NCI-H1930 (cell line): ENCODE measurements at places on chromosomes 3 and 15.

DNA sequence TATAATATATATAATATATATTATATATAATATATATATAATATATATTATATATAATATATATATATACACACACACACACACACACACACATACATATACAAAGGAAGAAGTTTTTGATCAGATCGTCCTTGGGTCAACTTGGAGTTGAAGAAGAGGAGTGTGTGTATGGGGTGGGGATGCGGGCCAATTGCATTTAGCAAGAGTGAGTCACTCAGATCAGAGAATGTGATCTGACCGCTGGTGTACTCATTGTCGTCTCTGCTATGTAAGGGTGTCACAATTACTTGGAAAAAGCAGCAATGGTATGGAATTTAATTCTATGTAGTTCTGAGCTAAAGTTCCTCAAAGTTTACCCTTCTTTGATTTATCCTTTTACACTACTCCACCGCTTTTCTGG, 4.6 kb upstream of the VGLL3 start:
- no peak for DNase-seq

DNA sequence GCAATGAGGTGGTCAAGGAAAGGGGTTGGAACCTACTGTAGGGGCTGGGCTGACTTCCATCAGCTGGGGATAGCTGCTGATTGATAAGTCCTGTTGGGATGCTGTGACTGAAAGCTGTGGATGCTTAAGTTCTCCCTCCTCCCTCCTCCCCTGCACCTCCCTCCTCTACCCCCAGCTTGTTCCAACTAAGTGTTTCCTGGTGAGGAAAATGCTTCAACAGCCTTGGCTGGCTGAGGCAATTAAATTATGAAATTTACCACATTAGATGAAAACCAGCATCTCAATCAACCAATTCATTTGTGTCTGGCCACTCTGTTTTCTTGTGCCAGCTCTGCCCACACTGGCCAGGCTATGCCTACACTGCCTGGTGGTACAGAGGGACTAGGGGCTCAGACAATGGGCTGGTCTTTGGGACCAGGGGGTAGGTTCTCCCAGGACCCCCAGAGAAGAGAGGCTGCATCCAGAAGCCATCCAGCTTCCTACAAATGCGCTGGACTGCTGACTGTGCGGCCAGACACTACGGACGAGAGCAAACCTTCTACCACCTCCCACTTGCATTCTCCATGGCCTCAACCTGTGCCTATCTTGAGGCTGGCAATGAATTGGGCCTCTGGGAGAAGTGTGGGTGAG, 2.5 kb downstream of the KLHL25 start:
- no peak for DNase-seq

GRCh38 chr15:40958146-40958545, 4.9 kb downstream of the CHAC1 start:
- no peak for DNase-seq

GRCh38 chr15:100384108-100384410, 42.3 kb upstream of the ADAMTS17 start:
- DNase-seq = no peak

- no peak for DNase-seq
Observed at GRCh38 chr3:112372396-112372795, 39.4 kb downstream of the CD200 start.

GRCh38 chr3:183909030-183909600, 24.4 kb upstream of the PARL start:
- no peak for DNase-seq

DNA sequence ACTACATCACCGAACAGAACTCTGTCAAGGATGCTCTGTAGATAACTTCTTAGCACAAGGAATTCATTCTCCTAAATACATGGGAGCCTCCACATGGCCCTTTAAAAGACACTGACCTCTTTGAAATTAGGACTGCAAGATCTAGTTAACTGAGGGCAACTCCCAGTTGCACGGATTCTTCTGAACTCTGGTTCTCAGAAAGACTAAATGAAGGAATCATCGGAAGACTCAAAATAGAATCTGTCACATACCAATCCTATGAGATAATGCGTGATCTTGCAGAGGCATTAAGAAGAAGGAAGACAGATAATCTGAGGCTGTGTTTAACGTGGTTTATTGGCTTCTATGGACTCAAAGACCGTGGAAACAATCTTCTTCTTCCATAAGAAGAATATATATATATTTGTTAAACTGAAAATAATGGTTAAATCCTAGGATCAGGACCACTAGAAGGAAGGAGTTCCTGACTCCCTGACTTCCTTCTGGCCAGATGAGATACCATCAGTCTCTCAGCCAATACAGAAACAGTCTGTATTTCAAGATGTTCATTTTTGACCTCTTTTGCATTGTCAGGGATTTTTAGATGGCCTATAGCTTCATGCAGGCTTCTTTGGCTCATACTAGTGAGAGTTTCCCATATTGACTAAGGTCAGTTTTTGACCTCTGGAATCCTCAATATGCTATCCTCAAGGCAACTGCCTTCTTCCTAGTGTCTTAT, 33.9 kb upstream of the TBC1D23 start:
- no peak for DNase-seq

DNA sequence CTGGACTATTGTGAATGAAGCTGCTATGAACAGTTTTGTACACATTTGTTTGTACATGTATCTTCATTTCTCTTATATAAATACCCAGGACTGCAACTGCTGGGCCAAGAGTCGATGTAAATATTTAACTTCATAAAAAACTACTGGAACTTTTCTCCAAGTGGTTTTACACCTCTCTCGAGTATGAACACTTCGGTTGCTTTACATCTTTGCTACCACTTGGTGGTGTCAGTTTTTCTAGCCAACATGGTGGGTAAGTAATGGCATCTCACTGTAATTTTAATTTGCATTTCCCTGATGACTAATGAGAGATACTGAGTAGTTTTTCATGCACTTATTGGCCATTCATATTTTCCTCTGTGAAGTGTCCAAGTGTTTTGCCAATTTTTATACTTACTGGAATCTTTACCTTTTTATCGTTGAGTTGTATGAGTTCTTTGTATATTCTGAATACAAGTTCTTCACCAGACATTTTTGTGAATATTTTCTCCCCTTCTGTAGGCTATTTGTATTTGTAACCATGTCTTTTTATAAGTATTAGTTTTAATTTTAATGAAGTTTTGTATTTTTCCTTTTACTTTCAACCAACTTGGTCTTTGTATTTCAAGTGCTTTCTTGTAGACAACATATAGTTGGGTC, 44.4 kb downstream of the PCOLCE2 start:
- no peak for DNase-seq

DNA sequence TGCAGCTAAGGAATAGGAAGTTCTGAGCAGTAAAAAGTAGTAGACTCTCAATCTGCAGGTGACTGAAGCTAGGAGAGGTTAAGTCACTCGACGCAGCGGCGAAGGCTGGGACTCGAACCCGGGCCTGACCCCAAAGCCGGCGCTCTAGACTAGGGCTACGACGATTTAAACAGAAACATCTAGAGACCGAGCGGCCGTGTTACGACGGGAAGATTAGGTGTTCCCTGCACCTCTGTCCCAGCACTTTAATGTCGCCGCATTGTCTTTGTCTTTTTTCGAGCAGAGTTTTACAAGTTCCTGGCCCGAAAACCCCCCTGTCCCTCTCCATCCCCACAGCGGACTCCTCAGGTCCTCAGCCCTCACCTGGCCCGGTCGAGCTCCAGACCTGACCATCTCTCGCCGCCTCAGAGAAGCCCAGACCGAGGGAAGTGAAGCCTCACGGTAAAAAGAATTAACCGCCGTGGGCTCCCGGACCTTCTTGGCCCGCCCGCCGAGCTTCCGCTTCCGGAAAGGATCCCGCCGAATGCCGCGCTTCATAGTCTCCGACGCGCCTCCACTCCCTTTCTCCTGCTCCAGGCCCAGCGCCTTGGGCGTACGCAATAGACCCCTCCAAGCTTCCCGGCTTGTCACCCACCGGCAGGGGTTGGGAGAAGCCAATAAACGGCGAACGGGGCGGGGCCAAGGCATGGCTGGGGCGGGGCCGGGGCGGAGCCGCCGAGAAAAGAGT, at the start of gene CCDC14:
Gene CCDC14, minus strand, starts transcription at position 449 of the 727 bp plus-strand sequence. Its CDS starts 56 bp downstream, at position 393.
- DNase-seq = peak; percentile 95

DNA sequence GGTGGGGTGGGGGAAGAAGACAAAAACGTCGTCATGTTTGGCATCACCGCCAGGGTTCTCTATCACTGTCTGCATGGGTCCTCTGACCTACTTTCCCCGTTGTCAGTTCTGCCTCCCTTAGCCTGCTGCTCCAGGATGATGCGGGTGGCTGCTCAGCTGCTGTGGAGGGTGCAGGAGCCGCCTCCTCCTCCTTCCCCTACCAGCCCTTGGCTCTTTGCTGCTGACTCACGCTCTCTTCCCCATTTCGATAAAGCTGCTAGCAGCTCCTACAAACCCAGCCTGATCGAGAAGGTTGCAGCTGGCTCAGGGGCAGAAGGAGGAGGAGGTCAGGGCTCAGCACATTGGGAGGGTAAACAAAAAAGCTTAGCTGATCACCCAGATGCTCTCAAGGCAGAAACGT, 49.5 kb upstream of the SEC13 start:
- DNase-seq = no peak

DNA sequence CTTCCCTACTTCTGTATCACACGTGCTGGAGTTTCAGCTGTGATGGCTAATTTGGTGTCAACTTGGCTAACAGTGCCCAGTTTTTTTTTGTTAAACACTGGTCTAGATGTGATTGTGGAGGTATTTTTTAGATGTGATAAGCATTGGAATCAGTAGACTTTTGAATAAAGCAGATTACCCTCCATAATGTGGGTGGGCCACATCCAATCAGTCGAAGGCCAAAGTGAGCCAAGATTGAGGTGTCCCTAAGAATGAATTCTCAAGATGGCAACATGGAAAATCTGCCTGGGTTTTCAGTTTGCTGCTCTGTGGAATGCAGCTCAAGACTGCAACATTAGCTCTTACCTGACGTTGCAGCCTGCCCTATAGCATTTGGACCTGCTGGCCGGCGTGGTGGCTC, 68.8 kb upstream of the AGBL1 start:
- no peak for DNase-seq

DNA sequence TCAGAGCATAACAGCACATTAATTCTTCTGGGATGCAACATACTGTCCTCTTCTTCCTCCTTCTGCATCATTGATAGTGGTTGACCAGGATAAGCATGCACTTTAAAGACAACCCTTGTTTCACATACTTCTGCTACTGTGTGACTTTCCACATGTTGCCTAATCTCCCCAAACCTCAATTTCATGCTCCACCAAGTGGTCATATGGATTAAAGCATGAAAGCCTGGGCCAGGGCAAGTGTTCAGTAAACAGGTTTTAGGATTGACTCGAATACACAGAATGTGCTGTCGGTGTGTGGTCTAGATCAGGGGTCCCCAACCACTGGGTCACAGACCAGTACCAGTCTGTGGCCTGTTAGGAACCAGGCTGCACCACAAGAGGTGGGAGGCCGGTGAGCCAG, 22.5 kb upstream of the BFSP2 start:
- DNase-seq = no peak

- no peak for DNase-seq
Observed at GRCh38 chr15:100075229-100075628, 266.5 kb downstream of the ADAMTS17 start.

- DNase-seq = no peak
Observed at GRCh38 chr3:50167069-50167840, 12.1 kb downstream of the SEMA3F start.
